ENCODE measurements at places on chromosomes 3 and 15.

GRCh38 chr3:183502237-183503181, 53.0 kb downstream of the KLHL6 start:
- DNase-seq, result no peak

GRCh38 chr15:83694015-83694414, 40.1 kb downstream of the ADAMTSL3 start:
- DNase-seq, result no peak

- no peak for DNase-seq
These were observed 140.4 kb downstream of the DIPK2A start for GRCh38 chr3:144112036-144112435.

- no peak for DNase-seq
These were observed 35.9 kb upstream of the TFRC start for GRCh38 chr3:196117809-196118208.

DNA sequence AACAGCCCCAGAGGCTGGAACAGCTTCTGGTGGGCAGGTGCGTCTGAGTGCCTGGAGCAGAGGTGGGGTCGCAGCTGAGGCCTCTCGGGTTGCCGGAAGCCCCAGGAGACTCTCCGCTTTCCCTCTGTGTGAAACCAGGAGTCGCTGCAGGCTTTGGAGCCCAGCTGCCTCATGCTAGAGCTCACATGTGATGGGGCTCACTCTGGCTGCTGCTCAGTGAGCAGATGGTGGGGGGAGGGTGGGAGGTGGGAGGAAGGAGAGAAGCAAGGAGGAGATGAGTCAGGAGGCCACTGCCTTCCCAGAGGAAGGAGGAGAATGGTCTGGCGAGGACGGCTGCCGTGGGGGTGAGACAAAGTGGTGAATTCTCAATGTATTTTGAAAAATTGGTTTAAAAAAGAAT, 290.1 kb upstream of the CHRNA7 start:
- DNase-seq, result no peak

GRCh38 chr15:82731527-82731926, 21.9 kb upstream of the AP3B2 start:
- no peak for DNase-seq

DNA sequence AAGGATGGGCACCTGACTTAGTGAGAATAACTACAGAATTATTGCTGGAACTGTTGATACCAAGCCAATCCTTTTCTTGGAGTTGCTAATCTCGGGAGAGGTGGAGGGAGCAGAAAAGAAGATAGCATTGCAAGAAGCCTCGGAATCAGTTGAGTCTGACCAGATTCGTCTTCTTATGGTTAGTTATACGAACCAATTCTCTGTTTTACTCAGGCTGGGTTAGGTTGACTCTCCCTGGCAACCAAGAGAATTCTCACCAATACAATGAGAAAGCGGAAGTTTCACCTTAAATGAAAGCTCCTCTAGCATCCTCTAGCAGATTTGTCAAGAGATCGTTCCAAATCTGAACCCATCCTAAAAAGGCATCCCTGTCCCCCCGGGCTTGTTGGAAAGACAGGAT, 43.5 kb upstream of the UBE2E1 start:
- DNase-seq, result no peak

DNA sequence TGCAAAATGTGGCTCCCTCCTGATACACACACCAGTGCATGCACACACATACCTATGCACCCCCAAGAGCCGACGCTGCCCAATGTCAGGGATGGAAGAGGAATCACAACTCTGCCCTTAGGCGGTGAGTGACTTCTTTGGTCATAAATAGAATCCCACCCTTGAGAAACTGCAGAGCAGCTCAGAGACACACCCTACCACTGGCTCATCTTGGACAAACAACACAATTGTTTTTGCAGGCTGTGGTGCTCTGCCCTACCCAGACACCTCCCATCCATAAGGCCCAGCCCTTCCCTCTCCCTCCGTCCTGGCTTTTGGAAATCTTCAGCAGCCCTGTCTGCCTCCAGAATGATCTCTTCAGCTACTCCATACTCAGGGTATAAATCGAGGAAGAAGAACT, 73.8 kb upstream of the HRH1 start:
- no peak for DNase-seq

- DNase-seq, result no peak
These were observed 211.0 kb upstream of the DPPA4 start for GRCh38 chr3:109548192-109548938.

GRCh38 chr3:45992821-45993221, 2.8 kb downstream of the FYCO1 start:
- peak; percentile 96 for DNase-seq

Measured in AG09319 (cell line).